ENCODE measurements at places on chromosomes 5 and 9. TPM values are rescaled to one million over a fixed set of nuclear protein-coding genes. Genes with fewer than 3 reads are reported as not detected.

Gene CDKN2B
- 49.7 TPM for total RNA-seq

DNA sequence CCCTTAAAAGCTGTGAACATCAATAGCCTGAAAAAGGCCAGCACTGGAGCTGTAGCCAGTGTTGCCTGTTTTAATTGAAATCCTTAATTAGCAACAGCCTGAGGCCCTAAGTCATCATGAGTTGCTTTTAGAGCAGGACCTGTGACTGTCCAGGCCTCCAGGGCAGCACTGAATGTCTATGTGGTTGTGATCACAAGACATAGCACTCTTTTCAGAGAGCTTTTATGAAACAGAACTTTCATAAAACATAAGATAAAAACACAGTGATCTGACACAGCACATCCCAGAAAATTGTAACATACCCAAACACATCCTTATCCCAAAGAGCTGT lies 85.5 kb upstream of the MYO10 start:
- no peak for DNase-seq

- no peak for DNase-seq
These were observed 53.0 kb downstream of the SPOCK1 start for GRCh38 chr5:137446151-137446550.

DNA sequence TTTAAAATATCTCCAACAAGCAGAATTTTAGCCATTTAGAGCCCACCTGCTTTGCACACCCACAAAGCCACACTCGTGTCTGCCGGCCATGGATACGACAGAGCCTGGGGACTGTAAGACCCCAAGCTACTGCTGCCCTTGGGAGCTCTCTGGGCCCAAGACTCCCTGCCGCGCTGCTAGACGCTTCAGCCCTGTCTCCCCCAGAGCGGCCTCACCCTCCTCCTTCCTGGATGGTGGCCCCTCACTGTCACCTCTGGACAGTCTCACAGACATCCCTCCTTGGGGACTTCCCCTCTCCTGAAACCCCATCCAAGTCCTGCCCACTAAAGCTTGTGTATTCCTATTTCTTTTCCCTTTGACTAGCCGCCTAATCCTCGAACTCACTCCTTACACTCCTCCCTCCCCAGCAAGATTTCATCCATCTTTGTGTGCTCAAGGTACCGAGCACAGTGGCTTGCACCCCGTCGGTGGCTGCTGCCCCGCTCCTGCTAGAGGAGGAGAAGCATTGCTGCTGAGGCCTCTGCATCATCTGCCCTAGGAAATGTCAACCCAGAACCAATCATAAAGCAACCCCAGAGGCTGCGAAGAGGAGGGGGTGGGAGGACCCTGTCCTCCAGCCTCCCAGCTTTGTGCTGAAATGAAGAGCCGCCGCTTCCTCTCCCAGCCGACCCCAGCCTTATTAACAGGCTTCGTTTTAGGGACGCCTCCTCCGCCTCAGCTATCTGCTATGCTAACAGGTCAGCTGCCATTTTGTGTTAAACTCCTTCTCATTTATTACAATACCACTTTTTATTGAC lies 71.2 kb downstream of the CFAP77 start:
- no peak for DNase-seq
